ENCODE measurements at places on chromosomes 2 and 18.
A peak's percentile ranks its signal among the peaks of the same experiment; 100 is the strongest.

DNA sequence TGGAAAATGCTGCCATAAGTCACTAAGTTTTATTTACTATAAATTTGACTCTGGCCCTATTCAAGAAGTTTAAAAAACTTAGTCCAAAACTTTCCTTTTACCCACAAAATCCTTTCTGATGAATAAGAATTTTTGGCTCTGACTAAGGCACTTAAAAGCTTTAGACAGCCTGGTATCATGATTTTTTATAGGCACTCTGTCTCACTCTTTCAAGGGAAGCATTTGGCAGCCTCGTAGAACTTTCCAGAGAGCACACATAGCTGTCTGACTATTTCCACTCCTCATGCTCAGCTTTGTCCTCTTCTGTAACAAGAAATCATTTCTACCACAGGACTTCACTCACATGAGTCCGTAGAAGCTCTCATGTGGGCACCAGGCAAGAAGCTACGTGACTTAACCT lies 32.3 kb upstream of the XDH start:
- no peak for DNase-seq

GRCh38 chr2:196902828-196903227 lies 23.7 kb downstream of the PGAP1 start:
- no peak for DNase-seq

DNA sequence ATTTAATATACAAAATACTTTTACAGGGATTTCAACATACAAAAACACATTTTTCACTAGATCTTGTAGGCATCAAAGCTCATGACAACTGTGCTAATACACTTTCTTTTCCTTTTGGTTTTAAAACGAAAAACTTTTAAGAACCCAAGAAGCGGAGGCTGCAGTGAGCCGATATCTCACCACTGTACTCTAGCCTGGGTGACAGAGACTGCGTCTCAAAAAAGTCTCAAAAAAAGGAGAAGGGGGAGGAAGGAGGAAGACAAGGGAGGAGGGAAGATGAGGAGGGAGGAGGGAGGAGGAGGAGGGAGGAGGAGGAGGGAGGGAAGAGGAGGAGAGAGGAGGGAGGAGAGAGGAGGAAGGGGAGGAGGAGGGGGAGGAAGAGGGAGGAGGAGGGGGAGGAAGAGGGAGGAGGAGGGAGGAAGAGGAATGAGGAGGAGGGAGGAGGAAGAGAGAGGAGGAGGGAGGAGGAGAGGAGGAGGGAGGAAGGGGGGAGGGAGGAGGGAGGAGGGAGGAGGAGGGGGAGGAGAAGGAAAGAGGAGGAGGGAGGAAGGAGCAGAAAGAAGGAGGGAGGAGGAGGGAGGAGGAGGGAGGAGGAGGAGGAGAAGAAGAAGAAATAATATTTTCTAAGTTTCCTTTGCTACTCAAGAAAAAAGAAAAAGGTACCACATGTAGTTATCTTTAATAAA lies 13.8 kb downstream of the ROCK2 start:
- no peak for DNase-seq

DNA sequence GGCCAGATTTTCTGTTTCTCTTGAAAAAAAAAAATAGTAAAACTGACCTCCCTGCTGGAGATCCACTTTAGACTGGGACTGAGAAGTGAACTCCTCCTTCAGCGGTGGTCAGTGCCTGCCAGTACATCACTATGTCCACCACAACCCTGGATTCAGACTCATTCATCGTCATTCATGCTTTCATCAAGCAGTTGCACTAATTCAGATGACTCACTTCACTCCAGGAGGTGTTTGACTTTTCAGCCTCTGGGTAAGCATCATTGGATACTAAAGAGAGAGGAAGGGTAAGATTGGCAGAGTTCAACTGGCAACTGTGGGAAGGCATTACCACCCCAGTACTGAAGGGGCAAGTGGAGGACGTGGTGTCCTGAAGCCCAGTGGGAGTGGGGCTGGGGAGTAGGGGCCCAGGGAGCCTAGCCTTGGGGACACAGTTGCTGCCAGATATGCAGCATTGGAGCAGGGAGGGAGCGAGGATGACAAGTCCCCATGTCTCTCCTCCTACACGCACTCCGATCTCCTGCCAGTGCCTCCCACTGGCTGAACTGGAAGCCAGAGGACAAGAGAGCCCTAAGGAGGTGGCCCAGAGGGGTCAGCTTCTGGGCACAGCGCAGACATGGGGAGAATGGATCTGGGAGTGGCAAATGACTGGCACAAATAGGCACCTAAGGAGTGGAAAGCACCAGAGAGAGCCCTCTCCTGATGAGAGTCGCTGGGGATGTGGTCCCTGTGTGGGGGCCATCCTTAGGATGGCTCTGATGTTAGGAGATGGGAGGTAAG lies 111.1 kb downstream of the TGFA start:
- no peak for DNase-seq

DNA sequence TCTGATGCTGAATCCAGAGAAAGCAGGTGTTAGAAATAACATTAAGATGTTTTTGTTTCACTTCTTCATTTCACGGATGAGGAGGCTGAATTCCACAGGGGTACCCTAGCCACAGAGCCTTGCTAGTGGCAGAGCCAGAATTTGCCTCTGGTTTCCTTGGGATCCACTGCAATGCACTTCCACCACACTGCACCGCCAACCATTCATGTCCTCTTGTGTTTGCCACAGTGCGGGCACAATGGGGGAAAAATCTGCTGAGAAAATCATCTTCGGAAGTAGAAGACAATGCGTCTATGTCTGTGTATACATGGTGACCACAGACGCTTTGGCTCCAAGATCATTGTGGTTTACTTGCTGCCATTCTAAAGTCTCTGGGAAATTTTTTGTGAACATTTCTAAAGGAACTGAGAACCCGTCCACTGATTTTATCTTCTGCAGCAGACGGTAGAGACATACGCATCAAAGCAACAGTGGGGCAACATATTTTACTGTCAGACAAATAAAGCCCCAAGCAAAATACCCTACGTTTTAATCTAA lies 14.9 kb downstream of the ICOS start:
- peak; percentile 48 for DNase-seq

DNA sequence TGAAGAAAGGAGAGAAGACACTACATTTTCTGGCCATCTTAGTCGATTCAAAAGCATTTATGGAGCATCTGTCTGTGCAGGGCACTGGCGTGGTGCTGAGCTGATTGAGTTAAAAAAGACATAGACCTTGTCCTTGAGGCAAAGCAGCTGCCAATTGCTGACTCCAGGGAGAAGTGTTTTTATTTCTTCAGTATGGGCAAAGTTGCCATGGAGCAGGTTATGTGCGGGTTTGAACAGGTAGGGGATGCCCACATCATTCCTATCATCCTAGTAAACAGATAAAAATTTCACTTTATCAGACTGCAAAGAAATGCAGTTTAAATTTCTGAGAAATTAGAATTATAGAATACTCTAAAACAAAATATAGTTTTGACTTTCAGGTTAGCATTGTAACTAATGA lies 125.8 kb downstream of the NUP35 start:
- DNase-seq: no peak

DNA sequence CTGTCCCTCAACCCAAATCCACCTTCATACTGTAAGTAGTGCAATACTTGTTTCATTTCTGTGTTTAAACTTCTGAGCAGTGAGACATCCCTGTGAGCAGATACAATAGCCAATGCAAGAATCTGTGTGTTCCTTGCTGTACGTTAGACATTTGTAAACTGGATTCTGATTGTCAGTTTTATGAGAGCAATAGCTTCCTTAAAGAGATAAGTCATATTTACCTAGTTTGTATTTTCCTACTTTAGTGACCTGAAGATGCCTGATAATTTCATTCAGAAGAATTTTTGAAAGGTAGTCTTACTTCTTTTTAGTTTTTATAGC lies 90.7 kb downstream of the DPP4 start:
- no peak for DNase-seq

DNA sequence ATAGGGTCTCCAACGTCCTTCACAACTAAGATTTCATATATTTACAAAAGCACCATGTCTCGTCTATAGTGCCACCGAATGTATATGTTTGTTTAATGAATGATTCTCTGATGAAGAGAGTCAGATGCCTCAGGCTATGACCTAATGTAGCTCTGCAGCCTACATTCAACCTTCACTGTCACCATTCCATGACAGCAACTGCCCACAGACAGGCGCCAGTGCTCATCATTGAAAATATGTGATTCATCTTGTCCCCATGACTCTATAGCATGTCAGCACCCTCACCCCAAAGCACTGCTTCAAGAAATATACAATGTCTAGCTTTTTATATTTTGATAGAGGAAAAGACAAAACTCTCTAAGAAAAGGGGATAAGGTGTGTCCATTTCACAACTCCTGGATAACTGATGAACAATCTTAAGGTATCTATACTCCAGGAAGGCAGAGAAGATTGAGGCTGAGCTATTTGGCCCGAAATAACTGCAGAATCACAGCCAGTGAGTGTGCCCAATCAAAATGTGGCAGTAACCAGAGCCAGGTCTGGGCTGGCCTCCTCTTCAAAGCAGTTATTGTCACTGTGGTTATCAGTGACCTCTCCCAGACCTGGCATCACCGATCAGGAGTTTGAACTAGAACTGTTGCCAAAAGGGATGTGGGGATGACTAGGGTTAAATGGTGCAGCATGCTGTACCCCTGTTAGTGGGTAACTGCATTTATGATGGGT lies 246.6 kb downstream of the SETBP1 start:
- DNase-seq: no peak

DNA sequence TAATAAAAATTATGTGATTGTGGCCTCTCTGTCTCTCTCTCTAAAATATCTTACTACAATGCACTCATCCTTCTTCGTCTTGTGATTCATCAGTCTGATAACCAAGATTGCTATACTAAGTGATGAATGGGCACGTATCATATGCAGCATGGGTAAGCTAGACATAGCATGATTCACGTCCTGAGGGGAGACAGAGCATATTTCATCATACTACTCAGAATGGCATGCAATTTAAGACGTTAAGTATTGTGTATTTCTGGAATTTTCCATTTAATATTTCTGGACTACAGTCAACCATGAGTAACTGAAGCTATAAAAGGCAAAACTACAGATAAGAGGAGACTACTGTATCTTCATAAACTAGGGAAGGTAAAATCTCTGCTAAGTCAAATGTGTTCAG lies 97.0 kb upstream of the CD226 start:
- DNase-seq: no peak

GRCh38 chr2:98091738-98092137 lies 4.8 kb downstream of the VWA3B start:
- no peak for DNase-seq

- no peak for DNase-seq
Observed at GRCh38 chr2:234705108-234705507, 208.2 kb upstream of the ARL4C start.

DNA sequence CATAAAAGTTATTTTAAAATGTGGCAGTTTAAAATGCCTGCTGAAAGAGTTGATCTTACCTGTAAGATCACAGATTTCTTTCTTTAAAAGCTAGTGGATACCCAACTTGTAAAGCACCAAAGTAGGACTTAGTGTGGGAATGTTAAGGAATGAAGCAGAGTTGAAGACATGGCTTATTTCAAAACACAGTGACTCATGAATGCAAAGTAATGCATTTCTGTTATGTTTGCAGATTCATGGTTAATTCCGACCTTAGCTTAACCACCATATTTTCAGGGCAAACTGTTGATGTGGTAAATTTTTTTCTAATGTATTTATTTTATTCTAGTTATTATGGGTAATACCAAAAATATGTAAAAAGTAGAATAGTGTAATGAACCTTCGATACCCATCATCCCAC lies 206.8 kb upstream of the FOSL2 start:
- DNase-seq: no peak

DNA sequence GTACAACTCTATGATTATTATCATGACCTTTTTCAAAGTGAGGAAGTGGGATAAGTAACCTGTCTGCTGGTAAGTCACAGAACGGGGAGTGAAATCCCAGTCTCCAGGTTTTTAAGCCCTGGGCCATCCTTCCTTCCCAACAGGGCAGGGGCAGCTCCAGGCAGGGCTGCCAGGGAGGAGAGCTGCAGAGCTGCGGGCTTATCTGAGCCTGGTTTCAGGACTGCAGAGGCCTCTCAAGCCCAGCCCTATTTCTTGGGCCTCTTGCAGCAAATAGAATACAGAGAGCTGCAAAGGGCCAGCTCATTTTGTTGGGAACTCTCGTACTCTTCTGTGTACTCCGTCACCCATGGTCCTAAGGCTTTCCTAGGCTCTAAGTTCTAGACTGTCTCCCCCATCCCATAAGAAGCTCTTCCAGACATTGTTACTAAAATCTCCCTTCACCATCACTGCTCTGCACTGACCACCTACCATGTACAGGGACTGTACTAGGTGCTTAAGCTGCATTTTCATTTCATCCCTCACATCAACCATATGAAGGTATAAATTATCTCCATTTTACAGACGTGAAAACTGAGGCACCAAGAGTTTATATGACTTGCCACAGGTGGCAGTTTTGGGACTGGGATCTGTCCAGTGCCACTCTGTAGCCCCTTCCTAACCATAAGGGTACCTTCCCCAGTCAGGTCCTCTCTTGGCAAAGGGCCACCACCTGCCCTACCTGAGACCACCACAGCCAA lies 3.1 kb downstream of the RAB11FIP5 start:
- DNase-seq: peak; percentile 9

GRCh38 chr18:63899206-63899605 lies 8.6 kb upstream of the SERPINB10 start:
- no peak for DNase-seq

DNA sequence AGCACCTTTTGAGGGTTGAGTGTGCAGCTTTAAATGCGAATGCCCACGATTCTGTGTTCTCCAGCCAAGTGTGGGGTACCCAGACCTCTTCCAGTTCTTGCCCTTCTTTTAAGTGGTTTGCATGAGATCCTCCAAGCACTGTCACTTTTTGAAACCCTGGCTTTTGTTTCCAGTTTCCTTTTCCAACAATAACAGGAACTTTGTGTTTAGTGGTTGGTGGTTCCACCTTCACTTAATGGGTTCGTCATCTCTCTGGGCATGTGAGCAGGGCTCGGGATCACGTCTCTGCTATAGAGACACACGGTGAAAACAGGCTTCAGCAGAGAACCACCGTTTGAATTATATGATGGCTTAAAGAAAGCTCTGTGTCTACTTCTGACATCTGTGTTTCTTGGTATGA lies 197.6 kb downstream of the LDLRAD4 start:
- DNase-seq: no peak

DNA sequence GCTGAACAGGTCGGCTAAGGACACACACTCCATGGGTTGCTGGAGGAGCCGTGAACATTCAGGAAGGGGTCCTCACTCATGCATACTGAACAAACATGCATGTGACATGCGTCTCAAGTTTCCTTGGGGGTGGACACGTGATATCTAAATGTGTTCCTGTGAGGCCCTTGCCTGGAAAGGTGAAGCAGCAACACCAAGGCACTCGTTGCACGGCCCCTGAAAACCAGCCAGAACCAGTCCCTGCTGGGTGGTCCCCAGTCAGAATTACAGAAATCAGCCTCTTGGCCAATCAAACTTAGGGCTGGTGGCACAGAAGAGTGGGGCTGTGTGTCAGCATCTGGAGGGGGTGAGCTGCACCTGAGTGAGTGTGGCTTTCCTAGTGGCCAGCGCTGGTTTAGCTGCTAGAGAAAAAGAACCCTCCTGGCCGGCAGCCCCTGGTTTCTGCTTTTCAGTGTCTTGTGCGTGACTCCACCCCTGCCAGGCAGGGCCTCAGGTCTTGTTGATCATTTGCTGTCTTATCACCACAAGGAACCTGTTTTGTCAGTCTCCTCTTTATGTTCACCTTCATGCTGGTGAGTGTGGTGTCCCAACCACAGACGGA lies 3.2 kb upstream of the AQP12B start:
- no peak for DNase-seq

GRCh38 chr2:117323331-117323730 lies 491.2 kb upstream of the DDX18 start:
- DNase-seq: no peak

GRCh38 chr18:39945076-39945475 lies 2010.0 kb upstream of the PIK3C3 start:
- no peak for DNase-seq

- DNase-seq: peak; percentile 72
Observed at GRCh38 chr2:207334624-207335371, 169.1 kb upstream of the KLF7 start.

- no peak for DNase-seq
Observed at GRCh38 chr2:88085099-88085498, 17.5 kb downstream of the SMYD1 start.

All from breast epithelium (tissue), 4 donors.